ENCODE measurements at places on chromosomes 4 and X.

- DNase-seq = no peak
These were observed 505.4 kb upstream of the FAM241A start for GRCh38 chr4:111639876-111640275.

- no peak for DNase-seq
These were observed 47.2 kb upstream of the RBMXL3 start for GRCh38 chrX:115142057-115142456.

- DNase-seq = peak; percentile 56
These were observed 132.1 kb upstream of the CXCL13 start for GRCh38 chr4:77473509-77473908.

DNA sequence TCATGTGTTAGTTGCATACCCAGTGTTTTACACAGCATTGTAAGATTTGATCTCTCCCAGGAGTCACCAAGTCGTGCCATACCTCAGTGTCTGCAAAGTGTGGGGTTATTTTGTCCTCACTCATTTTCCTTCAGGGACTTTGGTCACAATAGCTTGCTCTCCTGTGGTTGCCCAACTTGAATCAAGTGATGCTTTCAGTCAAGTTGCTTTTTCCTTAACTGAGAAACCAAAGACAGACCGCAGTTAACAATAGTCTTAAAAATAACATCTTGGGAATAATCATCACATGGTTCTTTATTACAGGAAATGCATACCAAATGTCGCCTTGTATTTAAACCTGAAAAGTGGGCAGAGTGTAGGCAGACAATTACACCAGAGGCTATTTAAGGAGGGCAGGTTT, 44.5 kb upstream of the NDP start:
- no peak for DNase-seq

DNA sequence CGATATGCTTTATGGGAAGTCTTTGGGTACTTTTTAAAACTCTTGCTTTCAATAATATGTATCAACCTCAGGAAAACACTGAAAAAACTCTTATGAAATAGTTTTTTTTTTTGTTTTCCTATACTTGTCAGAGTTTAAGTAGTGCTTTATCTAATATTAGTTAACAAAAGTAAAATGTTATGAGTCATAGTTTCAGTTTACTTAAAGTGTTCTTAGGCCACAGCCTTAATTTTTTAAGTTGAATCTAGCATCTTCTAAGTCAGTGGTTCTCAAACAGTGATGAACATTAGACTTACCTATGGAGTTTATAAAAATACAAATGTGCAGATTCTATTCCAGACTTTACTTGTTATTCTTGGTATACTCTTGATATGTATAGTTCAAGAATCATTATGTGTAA, 26.3 kb upstream of the ADGRL3 start:
- DNase-seq = no peak

- DNase-seq = no peak
These were observed 575.5 kb upstream of the NDST4 start for GRCh38 chr4:115688961-115689360.

GRCh38 chr4:2830632-2831610, 12.7 kb upstream of the ADD1 start:
- no peak for DNase-seq

DNA sequence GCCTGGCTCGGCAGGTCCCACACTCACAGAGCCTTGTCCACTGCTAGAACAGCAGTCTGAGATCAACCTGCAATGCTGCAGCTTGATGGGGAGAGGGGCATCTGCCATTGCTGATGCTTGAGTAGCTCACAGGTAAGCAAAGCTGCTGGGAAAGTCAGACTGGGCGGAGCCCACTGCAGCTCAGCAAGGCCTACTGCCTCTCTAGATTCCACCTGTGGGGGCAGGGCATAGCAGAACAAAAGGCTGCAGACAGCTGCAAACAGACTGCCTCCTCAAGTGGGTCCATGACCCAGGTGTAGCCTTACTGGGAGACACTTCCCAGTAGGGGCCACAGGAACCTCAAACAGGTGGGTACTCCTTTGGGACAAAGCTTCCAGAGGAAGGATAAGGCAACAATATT, 110.6 kb upstream of the ADAMTS3 start:
- DNase-seq = no peak

GRCh38 chrX:16431266-16431665, 218.7 kb upstream of the S100G start:
- no peak for DNase-seq

DNA sequence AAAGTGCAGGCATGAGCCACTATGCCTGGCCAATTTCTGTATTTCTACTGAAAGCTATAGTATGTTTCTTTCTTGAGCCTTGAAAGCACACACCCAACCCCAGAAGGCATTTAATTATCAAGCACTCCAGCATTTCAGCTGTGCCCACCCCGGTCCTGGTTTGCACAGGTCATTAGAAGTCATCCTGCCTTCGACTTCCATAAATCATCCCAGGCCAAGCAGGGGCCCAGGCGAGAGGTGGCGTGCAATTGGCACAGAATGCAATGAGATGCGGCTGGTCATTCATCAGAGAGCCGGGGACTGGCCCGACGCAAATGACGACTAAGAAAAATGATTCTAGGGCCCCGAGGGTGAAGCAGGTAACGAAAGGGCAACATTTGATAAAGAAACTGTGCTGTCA, 24.8 kb upstream of the CRMP1 start:
- DNase-seq = no peak

- DNase-seq = peak; percentile 97
These were observed 44.5 kb downstream of the FGFRL1 start for GRCh38 chr4:1055721-1056590.

GRCh38 chrX:25536307-25536970, 520.7 kb upstream of the ARX start:
- DNase-seq = no peak
